ENCODE measurements at places on chromosomes 11 and 22. TPM values are rescaled to one million over a fixed set of nuclear protein-coding genes. Genes with fewer than 3 reads are reported as not detected.

Gene PTGDR2
- total RNA-seq: 3.7 TPM

Gene MARK2
- 86.8 TPM for total RNA-seq

Gene APLNR
- 2.5 TPM for total RNA-seq

Gene NCAM1
- 2.3 TPM for total RNA-seq

Gene VSIG2
- 122 TPM for total RNA-seq

Gene CSNK2A3
- 0.64 TPM for total RNA-seq

Gene MMP12
- total RNA-seq: 2.3 TPM

Gene ARHGEF17
- 13.4 TPM for total RNA-seq

Gene SEC14L6
- not detected for total RNA-seq

Gene PRAME
- not detected for total RNA-seq

Gene RHOD
- 11.2 TPM for total RNA-seq

Gene TSPAN18
- 3.4 TPM for total RNA-seq

Gene OR51S1
- not detected for total RNA-seq

Gene OR2AG2
- 0.47 TPM for total RNA-seq

Gene MYRF
- 14.9 TPM for total RNA-seq

Gene C11orf65
- total RNA-seq: 0.64 TPM

Gene SULT4A1
- 0.10 TPM for total RNA-seq

Gene SLC22A9
- total RNA-seq: 0.22 TPM

Gene LRRN4CL
- 0.82 TPM for total RNA-seq

All from colonic mucosa (tissue), 4 donors.